SHP77 treated with DMSO at 0.1 percent for 48 hours (cell line): ENCODE measurements at places on chromosomes 11 and 22.

DNA sequence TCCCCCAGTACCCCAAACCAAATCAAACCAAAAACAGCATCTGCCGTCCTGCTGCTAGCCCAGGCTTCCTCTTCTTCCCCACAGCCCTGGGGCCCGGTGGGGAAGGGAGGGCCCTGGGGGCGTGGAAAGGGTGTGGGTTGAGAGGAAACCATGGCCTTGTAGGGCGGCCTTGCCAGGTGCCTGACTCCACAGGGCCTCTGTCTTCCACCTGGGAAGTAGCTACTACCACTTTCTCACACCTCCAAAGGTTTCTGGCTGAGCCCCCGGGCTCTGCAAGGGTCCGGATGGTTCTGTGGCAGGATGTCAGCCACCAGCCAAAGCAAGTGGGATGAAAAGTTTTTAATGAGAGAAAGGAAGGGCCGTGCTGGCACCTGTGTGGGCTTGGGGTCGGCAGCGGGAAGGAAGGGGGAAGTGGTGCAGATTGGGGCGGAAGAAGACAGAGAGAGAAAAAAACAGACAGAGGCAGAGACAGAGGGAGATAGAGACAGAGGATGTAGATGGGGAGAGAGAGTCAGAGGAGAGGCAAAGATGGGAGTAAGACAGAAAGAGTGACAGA, 10.5 kb downstream of the TPST2 start:
- no peak for DNase-seq

DNA sequence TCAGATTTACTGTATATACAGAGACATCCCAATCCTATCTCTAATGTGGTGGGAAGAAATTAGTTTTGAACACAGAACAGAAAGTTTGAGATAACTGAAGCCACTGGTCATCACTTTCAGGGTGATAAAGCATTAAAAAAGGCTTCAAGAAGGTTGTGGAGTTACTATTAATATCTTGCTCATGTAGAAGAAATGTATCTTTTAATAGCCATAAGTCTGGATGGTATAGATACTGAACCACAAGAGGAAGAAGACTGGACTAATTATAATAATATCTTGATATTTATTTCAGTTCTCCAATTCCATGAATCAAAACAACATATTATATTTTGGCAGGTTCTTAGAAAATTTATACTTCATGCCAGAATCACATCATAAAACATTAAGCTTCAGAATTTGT, 137.1 kb downstream of the TMEM135 start:
- no peak for DNase-seq

GRCh38 chr11:113350336-113351067, 36.1 kb downstream of the TTC12 start:
- peak; percentile 70 for DNase-seq

- no peak for DNase-seq
Measured at GRCh38 chr11:88104408-88104807, 70.8 kb downstream of the RAB38 start.

- DNase-seq, result no peak
Measured at GRCh38 chr11:102047305-102047924, at the start of gene CFAP300. CFAP300 (plus strand) TSS chr11:102047437; CDS start chr11:102047471, 34 bp downstream.

- DNase-seq, result no peak
Measured at GRCh38 chr11:62000539-62001446, 33.4 kb upstream of the FTH1 start.

GRCh38 chr11:106889718-106890117, 128.6 kb downstream of the GUCY1A2 start:
- no peak for DNase-seq

DNA sequence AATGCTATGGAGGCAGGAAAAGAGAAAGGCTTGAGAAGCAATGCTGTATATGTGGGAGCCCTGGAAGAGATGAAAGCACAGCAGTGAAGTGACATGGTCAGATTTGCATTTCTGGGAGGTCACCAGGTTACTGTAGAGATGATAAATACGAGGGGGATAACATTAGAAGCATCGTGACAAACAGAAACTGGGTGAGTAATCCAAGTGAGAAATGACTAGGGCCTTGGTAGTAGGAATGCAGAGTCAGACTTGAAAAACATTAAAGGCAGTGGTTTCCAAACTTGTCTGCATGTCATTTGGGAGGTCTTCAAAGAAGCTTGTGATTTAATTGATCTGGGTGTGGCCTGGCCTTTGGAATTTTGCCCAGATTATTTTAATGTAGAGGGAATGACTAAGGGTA, 43.9 kb downstream of the CCDC34 start:
- no peak for DNase-seq

- no peak for DNase-seq
Measured at GRCh38 chr22:28841111-28841510, 40.7 kb upstream of the XBP1 start.

- no peak for DNase-seq
Measured at GRCh38 chr22:38485783-38486182, 17.9 kb downstream of the KDELR3 start.

GRCh38 chr11:69521457-69521856, 40.0 kb downstream of the LINC01488 start:
- DNase-seq, result no peak

GRCh38 chr11:118142081-118142480, 10.5 kb downstream of the SCN4B start:
- no peak for DNase-seq

- no peak for DNase-seq
Measured at GRCh38 chr11:2649400-2649799, 50.4 kb downstream of the KCNQ1OT1 start.

GRCh38 chr11:57476757-57477506, 16.6 kb downstream of the RTN4RL2 start:
- DNase-seq, result no peak

- no peak for DNase-seq
Measured at GRCh38 chr11:76672431-76673175, 2.1 kb upstream of the LRRC32 start.

DNA sequence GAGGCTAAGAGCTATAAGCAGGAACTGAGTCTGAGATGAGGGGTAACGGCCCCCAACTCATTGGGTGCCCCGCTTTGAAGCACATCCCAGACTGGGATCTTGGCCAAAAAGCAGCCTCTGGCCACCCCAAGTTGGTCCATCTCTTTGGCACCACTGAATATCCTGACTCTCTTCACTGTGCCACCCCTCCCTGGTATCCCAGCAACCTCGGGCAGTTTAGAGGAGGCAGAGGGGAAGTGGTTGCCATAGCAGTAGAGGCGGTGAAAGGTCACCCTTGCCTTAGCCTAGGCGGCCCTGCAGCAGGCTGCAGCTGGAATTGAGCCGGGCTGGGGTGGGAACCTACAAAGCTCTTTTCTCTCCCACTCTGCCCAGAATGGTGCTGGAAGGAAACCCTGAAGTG, 1.1 kb downstream of the PELI3 start:
- no peak for DNase-seq

DNA sequence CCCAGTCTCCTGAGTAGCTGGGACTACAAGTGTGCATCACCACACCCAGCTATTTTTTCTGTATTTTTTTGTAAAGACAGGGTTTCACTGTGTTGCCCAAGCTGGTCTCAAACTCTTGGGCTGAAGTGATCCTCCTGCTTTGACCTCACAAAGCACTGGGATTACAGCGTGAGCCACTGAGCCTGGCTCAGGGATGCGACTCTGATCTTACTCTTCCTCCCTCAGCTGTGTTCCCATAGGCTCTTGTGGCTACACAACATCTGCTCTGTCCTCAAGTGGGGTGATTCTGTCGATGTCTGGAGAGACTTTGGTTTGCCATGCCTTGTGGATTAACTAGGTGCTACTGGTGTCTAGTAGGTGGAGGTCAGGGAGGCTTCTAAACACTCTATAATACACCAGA, 127.0 kb upstream of the SERPIND1 start:
- no peak for DNase-seq
